ENCODE measurements at places on chromosomes 12 and 14.

DNA sequence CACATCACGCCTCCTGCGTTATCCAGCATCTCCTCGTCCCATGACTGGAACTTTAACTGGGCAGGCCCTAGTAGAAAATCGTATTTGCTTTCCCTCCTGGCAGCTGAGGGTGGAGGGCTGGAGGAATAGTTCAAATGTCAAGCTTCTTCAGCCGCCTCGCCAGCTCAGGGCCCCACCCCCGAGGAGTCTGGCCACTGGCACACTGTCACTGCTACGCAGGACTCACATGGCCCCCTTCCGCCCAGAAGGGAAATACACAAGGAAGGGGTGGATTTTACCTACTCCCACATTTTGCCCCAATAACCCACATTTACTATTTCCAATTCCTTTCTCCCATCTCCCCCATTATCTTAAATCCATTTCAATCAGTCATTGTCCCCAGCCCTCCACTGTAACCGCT, 8.6 kb downstream of the SLC6A13 start:
- DNase-seq: no peak
- no peak overlapping the region for H3K27ac ChIP-seq
- H3K4me1 ChIP-seq: peaks cover 7% of the 10 kb centered on the region
- H3K27me3 ChIP-seq: peaks cover 27% of the 10 kb centered on the region
- no peak overlapping the region for H3K4me3 ChIP-seq

- no peaks in the 10 kb centered on the region for H3K36me3 ChIP-seq
- H3K4me1 ChIP-seq: no peaks in the 10 kb centered on the region
- no peak overlapping the region for H3K4me3 ChIP-seq
- DNase-seq: no peak
- no peak overlapping the region for H3K27ac ChIP-seq
Measured at GRCh38 chr14:31402764-31403439, 17.4 kb downstream of the HEATR5A start.

DNA sequence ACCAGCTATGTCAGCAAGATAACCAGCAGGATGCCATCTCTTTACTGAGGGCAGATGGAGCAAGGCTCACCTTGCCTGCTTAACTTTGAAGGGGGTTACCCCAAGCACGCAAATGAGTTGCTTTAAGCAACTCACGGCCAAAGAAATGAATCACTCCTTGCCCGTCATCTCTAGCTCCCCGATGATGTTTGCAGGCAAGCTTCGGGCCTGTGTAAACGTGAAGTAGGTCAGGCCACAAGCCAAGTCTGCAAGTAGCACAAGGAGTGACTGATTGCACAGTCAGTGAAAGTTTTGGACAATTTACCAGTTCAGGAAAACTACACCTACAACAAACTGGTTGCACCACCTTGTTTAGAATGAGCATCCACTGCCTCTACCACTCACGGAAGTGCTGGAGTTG, 699.7 kb upstream of the TBX3 start:
- H3K36me3 ChIP-seq: no peaks in the 10 kb centered on the region
- no peaks in the 10 kb centered on the region for H3K27me3 ChIP-seq
- no peak for DNase-seq
- H3K4me3 ChIP-seq: no peak overlapping the region

DNA sequence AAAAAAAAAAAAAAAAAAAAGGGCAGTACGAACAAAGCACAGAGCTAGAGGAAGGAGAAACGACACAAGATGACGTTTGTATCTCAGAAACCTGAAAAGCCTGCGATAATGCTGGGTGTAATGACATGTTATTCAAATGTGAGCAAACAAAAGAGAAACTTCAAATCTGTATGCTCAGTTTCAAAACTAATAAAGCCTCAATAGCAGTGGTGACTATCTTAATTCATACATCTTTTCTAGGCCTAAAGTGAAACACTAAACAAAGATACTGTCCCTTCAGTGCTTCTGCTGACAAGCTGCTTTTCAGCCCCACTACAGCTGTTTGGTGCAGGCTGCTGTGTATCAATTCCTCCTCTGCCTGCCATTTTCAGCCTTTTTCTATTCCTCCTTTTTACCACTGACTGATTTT, 15.8 kb downstream of the ITPR2 start:
- H3K27me3 ChIP-seq: no peaks in the 10 kb centered on the region
- H3K27ac ChIP-seq: no peak overlapping the region
- H3K4me3 ChIP-seq: no peak overlapping the region
- peaks cover 1% of the 10 kb centered on the region for H3K4me1 ChIP-seq

DNA sequence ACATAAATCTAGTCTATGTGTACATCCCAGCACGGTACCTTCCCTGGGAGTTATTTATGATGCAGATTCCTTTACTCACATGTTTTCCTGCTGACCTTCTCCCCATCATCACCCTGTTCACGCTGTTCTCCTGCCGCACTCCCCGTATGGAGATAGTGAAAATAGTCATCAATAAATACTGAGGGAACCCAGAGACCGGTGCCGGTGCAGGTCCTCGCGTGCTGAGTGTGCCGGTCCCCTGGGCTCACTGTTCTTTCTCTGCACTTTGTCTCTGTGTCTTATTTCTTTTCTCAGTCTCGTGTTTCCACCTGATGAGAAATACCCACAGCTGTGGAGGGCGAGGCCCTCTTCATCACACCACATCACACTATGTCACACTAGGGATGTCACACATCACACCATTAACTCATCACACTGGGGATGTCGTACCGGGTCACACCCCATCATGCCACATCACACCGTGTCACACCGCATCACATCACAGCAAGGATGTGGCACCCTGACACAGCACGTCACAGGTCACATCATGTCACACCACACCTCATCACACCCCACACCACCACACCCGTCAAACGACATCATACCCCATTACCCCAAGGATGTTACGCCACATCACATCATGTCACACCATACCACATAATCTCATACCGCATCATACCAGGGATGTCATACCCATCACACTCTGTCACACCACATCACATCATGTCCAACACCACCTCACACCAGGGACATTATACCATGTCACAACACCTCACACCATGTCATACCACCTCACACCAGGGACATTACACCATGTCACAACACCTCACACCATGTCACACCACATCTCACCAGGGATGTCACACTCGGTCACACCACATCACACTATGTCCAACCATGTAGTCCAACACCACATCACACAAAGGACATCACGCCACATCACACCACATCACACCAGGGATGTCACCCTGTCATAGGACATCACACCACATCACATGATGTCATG, 207.0 kb downstream of the TMEM121 start:
- no peaks in the 10 kb centered on the region for H3K4me1 ChIP-seq
- DNase-seq: no peak

DNA sequence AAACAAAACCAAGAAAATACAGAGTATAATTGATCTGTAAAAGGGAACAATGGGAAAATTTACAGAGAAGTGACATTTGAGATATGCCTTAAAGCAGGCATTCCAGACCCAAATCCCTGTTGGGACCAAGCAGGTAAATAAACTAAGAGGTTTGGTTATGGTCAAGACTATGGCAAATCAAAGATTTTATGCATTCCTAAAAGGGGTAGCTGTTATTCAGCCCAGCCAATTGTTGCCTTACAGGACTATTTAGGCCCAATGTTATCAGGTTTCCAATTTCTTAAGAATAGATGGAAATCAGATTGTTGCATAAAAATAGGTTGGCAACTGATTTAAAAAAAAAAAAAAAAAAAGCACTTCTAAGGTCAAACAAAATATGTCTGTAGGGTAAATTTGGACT, 5.3 kb downstream of the DNAI7 start:
- DNase-seq: no peak
- no peaks in the 10 kb centered on the region for H3K27me3 ChIP-seq
- no peaks in the 10 kb centered on the region for H3K36me3 ChIP-seq
- no peak overlapping the region for H3K27ac ChIP-seq

DNA sequence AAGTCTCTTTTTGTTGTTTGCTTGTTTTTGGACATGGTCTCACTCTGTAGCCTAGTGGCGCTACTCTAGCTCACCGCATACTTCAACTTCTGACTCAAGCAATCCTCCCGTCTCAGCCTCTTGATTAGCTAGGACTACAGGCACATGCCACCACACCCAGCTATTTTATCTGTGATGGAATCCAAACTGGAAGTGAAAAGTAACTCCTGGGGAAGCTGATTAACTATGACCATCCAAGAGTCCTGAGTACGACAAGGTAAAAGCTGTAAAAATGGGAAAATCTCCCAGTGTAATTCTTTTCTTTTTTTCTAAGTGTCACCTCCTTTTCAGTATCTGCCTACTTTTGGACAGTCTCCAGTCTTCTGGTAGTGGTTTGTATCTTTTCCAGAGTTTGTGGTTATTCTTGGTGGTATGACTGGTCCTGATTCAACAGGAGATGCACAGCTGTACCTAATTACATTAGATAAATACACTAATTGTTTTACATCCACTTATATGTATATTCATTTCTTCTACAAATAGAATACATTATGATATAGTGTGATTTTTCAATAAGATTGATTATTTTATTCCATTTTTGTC, 97.8 kb downstream of the SLC6A15 start:
- DNase-seq: no peak
- H3K27me3 ChIP-seq: no peaks in the 10 kb centered on the region
- no peaks in the 10 kb centered on the region for H3K36me3 ChIP-seq
- no peaks in the 10 kb centered on the region for H3K4me1 ChIP-seq
- H3K27ac ChIP-seq: no peak overlapping the region

DNA sequence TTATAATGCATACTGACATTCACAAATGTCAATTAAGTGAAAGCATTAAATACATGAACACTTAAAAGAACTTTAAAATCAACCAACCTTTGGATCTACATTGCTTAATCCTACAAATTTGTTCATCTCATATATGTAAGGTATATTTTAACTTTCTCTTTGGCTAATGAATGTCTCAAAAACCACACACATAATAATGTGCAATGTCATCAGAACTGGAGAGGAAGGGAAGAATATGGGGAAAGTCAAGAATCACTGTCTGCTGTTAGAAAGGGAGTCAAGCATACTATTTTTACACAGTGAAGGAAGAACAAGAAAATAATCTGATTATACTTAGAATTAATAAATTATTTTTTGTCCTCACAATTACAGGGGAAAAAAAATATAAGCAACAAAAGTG, 4.9 kb downstream of the GMFB start:
- no peak overlapping the region for H3K27ac ChIP-seq
- H3K4me1 ChIP-seq: peaks cover 4% of the 10 kb centered on the region
- no peaks in the 10 kb centered on the region for H3K27me3 ChIP-seq
- peaks cover 47% of the 10 kb centered on the region for H3K36me3 ChIP-seq
- DNase-seq: no peak

All from mesenchymal stem cell (in vitro differentiated cells and primary cell).